NCI-H526 (cell line): ENCODE measurements at places on chromosomes 2 and 18.

- DNase-seq: peak; percentile 47
Observed at GRCh38 chr2:228689053-228689452, 507.6 kb upstream of the SPHKAP start.

GRCh38 chr2:170573671-170574070 is 141.5 kb upstream of the SP5 start:
- DNase-seq: no peak

DNA sequence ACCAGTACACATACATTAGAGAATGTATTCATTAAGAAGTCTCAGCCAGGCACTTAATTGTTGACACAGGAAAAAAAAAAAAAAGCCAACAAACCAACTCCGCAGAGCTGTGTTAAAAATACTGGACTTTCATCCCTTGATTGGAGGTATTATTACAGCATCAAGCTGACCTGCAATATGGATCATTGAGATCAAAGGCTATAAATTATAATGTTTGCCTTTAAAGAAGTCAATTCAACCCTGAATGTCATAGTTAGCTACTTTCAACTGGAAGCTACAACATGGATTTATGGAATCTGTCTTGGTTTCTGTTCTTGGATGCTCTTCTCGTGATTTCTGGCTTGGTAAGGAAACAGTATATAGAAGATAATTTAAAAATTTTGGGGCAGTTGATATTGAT is at the start of gene MEP1B:
MEP1B (plus strand) TSS at position 250 of the 400 bp plus-strand sequence; CDS start at position 282, 32 bp downstream.
- no peak for DNase-seq

DNA sequence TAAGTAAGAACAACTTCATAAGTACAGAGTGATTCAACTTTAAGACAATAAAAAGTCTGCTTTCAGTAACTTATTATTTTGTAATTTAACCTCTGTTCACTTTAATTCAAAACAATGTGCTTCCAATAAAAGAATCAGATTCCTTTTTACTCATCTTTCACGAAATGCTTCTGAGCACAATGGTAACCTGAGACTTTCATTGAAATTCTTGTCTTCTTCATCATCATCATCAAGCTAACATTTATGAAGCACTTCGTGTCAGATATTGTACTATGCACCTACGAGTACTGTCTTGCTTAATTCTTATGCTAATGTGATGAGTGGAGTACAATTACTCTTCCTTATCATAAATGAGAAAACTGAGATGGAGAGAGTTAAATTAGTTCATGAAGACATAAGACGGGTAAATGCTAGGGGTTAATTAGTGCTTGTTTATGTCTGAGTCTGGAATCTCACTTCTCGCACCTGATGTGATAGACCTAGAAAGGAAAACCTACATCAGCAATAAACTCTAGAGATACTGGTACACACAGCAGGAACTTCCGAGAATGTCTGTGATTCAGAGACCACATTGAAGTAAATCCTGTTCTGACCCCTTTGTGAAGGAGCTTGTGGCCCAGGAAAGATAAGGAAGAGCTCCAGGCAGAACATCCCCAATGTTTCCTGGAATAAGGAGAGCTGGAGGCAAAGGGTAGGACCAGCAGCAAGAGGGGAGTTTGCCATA is 227.6 kb upstream of the ETAA1 start:
- no peak for DNase-seq

DNA sequence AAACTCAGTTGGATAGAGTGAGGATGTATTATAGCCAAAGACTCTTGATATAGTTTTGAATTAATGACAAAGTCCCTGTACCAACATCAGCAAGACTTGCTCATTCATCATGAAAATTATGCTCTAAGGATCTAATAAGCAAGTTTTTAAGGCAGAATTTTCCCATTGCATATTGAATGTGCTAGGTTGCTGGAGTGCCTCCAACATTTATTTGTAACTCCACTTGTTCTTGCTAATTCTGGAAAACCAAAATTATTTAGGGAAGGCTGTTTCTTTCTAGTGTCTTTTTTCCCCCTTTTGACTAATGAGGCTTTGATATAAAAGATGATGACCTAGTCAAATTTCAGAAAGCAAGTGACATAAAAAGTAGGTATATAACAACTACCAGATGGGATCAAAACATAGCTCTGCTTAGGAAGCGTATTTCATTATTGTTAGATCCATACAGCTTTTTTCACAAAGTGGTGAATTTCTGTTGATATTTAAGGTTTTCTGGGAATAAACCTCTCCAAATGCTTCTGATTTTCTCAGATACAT is 7.7 kb downstream of the SLC4A10 start:
- no peak for DNase-seq

GRCh38 chr18:61955644-61956043 is 62.8 kb upstream of the RNF152 start:
- DNase-seq: no peak

DNA sequence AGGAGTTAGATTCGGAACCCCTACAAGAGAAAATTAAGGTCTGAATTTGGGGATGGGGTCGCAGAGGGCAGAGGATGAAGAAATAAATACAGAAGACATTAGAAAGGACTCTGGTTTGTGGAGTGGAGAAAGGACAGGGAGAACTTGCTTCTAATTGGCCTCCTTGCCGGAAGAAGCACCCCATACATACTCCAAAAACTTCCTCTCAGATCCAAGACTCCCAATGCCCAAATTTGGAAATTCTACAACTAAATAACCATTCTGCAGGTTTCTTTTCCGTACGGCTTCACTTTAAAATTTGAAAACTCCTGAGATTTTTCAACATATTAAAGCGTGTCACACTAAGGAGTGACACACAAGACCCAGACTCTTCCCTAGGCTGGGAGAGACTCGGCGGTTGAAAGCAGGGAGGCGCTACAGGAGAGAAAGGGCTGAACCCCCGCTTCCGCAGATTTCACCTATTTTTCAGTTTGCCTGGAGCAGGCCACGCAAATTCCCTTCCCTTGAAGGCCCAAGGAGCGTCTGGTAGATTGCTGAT is 478 bp downstream of the CLHC1 start:
- no peak for DNase-seq

- no peak for DNase-seq
Observed at GRCh38 chr2:67083951-67084350, 313.2 kb upstream of the ETAA1 start.

- DNase-seq: no peak
Observed at GRCh38 chr18:36593641-36594040, 235.2 kb downstream of the TPGS2 start.

GRCh38 chr2:207107551-207107950 is 58.2 kb downstream of the KLF7 start:
- no peak for DNase-seq

DNA sequence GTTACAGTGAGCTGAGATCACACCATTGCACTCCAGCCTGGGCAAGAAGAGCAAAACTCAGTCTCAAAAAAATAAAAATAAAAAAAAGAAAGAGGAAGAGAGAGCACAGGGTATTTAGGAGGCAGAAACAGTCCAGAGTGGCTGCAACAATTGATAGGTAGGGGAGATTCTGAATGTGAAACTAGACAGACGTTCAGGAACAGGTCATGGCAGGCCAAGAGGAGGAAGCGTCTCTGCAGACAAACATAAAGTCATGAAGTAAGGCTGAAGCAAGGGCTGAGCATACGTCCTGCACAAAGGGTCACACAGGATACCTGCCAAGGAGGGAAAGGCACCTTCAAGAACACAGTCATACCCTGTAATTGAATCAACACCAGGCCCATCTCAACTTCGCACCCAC is 64.1 kb upstream of the ZNF532 start:
- no peak for DNase-seq

- no peak for DNase-seq
Observed at GRCh38 chr2:109195193-109196045, 66.4 kb downstream of the SH3RF3 start.

DNA sequence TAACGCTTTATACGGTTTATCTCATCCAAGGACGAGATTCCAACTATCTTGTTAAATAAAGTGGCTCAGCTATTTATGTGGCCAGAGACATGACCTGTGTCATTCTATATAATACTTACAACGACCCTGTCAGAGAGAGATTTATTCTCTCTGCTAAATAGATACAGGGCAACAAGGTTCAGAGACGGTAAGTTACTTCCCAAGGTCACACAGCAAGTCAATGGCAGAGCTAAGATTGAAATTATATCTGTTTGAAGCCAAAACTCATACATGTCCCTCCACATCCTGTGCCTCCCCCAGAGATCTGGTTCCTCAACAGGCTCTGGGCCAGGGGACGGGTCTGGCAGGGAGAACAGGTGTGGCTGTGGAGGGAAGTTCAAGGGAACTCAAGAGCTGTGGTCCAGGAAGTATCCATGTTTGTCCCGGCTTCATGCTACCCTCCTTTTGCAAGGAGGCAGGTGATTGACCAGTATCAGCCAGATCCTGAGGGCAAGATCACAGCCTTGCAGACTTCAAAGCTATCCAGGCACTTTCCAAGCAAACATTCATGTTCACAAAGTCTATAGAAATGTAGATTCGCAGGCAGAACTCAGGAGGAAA is 99.8 kb downstream of the CAPN13 start:
- no peak for DNase-seq

- no peak for DNase-seq
Observed at GRCh38 chr18:75472906-75473305, 45.4 kb upstream of the SMIM21 start.

DNA sequence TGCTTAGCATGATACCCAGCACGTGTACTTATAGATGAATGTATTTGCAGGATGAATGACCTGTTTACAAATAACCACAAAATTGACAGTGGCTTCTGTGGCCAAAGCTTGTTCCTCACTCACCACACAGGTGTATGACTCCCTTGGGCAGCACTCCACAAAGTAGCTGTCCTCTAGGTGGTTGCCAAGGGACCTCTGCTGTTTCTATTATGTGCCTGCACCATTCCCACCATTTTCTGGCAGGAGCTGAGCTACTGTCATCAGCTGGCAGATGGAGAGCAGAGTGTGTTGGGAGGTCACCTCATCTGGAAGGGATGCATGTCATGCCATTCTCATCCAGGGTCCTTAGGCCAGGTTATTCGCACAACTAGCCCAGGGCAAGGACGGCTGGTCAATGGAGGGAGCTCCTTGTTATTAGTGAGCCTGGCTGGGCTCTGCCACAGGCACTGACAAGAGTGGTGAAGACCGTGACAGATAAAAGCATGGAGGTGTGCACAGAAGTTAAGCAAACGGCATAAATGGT is 37.1 kb upstream of the TRIB2 start:
- DNase-seq: no peak

- peak; percentile 38 for DNase-seq
Observed at GRCh38 chr2:227125506-227125905, 38.5 kb downstream of the COL4A4 start.

GRCh38 chr2:28593160-28593755 is 97.4 kb downstream of the PLB1 start:
- no peak for DNase-seq

- no peak for DNase-seq
Observed at GRCh38 chr2:236711440-236711839, 141.8 kb downstream of the ACKR3 start.

- no peak for DNase-seq
Observed at GRCh38 chr2:100524331-100524730, 38.5 kb upstream of the PDCL3 start.

- DNase-seq: no peak
Observed at GRCh38 chr2:28378679-28379584, 13.7 kb upstream of the FOSL2 start.

GRCh38 chr2:233982421-233983121 is 65.4 kb downstream of the TRPM8 start:
- no peak for DNase-seq

DNA sequence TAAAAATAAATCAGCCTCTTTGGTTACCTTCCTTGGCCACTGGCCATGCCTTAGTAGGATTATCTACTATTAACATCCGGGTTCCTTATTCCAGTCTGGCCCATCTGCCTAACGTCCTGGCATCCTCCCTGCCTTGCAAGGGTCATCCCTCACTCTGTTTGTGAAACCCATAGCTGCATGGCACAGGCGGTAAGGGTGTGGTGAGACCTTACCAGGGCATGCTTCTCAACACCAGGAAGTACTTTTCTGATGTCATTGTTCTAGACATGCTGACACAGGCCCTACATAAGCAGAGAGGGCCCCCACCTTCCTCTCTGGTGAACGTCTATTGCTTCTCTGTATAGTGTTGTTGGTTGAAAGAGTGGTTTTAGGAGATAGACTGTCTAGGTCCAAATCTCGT is 296.8 kb upstream of the SPRED2 start:
- DNase-seq: no peak
